ENCODE measurements at places on chromosomes 5 and 9. TPM values are rescaled to one million over a fixed set of nuclear protein-coding genes. Genes with fewer than 3 reads are reported as not detected.
A peak's percentile ranks its signal among the peaks of the same experiment; 100 is the strongest.

PCDHB11 gene
- total RNA-seq, result 2.1 TPM

- DNase-seq, result no peak
Observed at GRCh38 chr9:119412399-119412798, 43.2 kb upstream of the BRINP1 start.

- DNase-seq, result no peak
Observed at GRCh38 chr5:123874600-123875201, 362.7 kb downstream of the CSNK1G3 start.

GRCh38 chr9:28774433-28775235, 1201.4 kb upstream of the C9orf72 start:
- DNase-seq, result no peak

- DNase-seq, result no peak
Observed at GRCh38 chr5:145960848-145961600, 24.6 kb downstream of the SH3RF2 start.

GRCh38 chr5:168889039-168889438, 309.9 kb upstream of the PANK3 start:
- no peak for DNase-seq

- no peak for DNase-seq
Observed at GRCh38 chr9:17695482-17695881, 116.6 kb downstream of the SH3GL2 start.

DNA sequence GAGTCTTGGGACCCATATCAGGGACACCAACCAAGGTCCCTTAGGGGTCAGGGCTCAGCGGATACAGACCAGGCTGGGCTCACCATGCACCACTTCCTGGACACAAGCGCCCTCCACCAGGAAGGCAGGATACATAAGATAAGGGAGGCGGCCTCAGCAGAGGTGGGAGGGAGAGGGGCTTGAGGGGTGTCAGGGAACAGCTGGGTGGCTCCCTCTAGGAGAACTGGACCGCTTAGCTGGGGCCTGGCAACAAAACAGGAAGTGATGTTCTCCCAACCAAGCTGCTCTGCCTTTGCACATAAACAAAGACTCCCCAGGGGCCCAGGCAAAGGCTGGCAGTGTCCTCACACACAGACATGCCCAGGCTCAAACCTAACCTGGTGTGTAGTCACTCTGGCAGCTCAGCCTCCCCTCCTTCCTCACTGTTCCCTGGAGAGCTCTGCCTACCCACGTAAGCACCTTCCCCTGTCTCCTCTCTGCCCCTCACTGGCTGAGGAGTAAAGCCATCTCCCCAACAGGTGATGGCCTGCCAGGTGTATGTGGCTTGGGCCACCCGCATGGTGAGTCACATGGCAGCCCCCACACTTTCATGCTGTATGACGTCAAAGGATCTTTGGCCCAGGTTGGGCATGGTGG, 5.8 kb upstream of the BICD2 start:
- DNase-seq, result peak; percentile 54

DNA sequence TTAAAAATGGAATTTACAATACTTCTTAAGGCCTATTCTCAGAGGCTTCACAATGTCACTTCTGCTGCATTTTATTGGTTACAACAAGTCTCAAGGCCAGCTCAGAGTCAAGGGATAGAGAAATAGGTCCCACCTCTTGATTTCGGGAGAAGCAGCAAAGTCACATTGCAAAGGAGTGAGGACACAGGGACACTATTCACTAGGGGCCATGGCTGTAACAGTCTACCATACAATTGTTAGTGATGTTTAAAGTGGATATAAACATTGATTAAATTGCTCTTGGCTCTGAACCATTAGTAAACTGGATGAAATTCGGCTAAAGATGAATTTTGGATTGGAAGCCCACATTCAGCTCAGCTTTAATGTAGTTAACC, 21.7 kb upstream of the CMBL start:
- DNase-seq, result no peak

DNA sequence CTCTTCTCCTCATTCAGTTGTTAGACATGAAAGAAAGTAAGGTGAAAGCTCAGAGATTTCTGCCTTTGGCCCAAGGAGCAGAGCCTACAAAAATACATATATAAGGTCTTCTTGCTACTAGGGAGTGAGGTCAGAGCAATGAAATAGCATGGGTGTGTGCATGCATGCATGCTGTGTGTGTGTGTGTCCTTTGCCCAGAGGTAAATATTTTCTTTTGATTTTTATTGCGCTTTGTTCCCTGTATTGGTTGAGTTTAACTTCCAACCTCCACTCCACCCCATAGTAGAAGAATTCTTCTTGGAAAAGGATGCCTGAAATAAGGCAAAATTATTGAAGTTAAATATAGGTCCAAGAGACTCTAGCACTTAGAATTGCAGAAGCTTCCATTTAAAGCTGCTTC, 248.0 kb upstream of the PTGER4 start:
- no peak for DNase-seq

GRCh38 chr5:138177941-138178515, 402 bp downstream of the BRD8 start:
- DNase-seq, result no peak

GRCh38 chr9:131237291-131237690, 39.0 kb downstream of the FAM78A start:
- DNase-seq, result no peak

GRCh38 chr9:104417296-104417695, 86.8 kb upstream of the OR13F1 start:
- no peak for DNase-seq
